ENCODE measurements at places on chromosomes 6 and 20.

DNA sequence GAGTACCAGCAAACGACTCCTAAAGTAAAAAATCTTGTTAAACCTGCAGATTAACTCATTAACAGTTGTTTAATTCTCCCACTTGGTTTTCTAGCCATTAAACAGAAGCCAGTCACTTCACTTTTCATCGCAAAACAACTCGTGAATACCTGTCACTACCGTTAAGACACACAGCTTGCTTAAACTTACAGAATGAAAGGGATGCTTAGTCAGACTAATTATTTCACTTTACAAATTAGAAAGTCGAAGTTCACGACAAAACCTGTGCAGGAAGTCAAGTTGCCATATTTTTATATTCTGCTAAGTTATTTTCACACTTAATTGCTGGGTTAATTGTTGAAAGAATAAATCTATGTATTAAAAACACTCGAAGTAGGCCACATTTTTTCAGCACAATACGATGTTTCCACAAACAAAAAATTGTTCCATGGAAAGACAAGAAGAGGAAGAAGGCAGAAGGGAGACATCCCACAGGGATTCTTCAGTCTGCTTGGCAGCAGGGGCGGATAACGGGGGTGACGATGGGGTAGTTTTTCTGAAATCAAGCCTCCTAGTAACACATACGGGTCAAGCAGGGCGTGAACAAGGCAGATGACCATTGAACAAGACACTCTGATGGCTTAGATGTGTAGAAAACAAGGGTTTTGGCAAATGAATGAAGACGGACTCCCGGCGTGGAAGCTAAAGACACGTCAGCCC, 933 bp downstream of the SSR1 start:
- DNase-seq = no peak

GRCh38 chr20:53804920-53805894, 211.6 kb upstream of the ZNF217 start:
- DNase-seq = no peak

- DNase-seq = no peak
Measured at GRCh38 chr6:3346476-3346875, 87.7 kb downstream of the PSMG4 start.

DNA sequence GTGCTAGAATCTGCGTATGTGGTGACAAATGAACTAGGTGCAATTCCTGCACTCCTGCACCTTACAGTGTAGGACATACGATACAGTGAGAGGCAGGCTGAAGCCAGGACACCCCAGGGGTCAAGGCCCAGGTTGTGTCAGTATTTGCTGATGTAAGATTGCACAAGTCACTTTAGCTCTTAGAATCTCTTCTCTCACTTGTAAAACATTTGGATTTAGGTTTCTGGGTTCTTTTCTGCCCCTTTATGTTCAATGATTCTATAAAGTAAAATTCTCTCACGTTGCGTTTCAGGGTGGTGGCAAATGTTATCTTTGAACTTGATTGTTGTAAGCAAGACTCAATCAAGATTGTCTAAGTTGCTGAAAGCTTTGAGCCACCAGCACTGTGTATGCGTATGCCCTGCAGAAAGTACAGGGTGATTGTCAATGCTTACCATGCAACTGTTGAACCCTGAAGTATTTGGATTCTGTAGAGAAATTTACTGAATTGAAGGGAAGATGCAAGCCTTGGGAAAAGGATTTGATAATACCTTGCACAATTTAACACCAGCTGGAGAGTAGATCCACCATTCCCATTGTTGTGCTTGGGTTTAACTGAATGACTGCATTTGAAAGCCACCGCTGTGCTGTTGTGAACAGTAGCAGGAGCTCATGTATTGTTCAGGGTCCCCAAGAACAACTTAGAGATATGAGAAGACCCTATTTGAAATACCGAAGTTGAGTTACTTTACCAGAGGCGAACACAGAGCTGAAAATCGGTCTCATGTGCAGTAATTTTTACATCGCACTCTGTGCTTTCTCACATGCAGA, 106.1 kb upstream of the CITED2 start:
- no peak for DNase-seq

GRCh38 chr6:110671447-110671846, 143.8 kb downstream of the CDK19 start:
- DNase-seq = no peak

- DNase-seq = no peak
Measured at GRCh38 chr6:79798841-79799240, 148.5 kb downstream of the ELOVL4 start.

DNA sequence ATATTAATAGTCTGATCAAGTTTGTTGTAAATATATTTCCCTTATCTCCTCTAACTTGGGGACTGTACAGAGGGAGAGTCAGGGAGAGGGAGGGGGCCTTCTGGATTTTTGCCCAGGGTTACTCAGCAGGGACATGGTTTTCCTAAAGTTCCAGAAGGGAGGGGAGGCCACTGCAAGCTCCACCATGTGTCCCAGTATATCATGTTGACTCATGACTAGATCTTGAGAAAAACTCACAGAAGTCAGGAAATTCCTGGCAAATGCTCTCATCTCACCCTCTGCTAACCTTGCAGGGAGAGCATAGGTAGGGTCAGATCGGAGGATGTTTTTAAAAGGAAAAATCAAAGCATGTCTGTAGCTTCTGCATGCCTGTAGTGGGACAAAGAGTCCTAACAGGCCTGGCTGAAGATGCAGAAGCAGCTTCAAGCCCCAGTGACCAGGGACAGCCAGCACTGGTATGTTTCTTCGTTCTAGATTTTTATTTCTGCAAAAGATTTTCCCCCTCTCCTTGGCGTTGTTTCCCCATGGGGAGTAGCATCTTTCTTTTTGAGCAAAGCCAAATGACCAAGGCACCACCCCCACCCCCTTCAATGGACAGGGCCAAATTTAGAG, 272.9 kb upstream of the SUPT3H start:
- no peak for DNase-seq

DNA sequence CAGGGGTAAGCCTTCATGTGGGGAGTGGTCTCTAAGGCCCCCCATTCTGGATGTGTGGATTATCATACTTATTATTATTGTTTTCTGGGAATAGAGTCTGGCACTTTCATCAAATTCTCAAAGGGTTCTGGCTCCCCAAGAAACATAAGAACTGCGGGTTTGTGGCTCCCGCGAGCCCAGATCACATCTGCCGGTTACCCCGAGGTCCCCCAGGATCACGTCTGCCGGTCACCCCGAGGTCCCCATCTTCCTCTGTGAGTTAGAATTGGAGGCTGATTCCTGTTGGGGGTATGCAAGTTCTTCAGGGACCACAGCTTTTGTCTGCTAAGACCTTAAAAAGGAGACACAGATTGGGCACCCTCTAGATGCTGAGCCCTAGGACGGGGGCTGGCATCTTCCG, 116.7 kb upstream of the FRMD1 start:
- no peak for DNase-seq
